ENCODE measurements at places on chromosomes 16 and 17.

GRCh38 chr17:81337476-81337879, 42.4 kb upstream of the SLC38A10 start:
- no peak for DNase-seq

DNA sequence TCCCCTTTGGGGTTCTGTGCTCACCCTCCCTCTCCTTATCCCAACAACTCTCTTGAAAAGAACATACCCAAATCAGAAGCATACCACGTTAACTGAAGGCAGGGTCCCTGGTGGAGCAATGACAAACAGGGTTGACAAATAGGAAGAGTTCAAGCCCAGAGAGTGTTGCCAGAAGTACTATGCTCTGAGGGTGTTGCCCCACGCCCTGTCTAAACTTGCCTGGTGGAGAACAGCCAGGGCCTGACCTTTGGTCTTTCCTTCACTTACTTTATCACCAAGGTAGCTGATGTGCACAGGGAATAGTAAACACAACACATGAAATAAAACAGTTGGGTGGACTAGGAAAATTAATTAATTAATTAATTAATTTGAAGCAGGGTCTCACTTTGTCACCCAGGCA, 23.3 kb downstream of the ZNF75A start:
- no peak for DNase-seq

DNA sequence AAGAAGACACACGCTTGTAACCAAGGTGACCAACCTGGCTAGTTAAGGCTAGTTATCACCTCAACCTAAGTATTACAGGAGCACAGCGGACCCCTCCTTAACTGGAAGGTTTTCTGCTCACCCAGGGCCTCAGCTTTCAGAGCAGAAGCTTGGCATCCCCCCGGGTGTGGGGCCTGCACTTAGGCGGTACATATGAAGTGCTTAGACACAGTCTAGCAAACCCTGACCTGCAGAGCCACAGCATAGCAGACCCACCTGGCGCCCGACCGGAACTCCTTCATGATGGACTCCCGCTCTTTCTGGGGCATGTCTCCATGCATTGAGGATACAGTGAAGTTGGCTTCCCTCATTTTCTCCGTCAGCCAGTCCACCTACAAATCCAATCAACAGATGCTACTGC, 9.8 kb downstream of the EIF4A3 start:
- DNase-seq: no peak

- DNase-seq: no peak
These were observed 75.6 kb downstream of the ABR start for GRCh38 chr17:1104222-1104621.

GRCh38 chr17:79006794-79007503, 2.6 kb downstream of the CANT1 start:
- DNase-seq: no peak

DNA sequence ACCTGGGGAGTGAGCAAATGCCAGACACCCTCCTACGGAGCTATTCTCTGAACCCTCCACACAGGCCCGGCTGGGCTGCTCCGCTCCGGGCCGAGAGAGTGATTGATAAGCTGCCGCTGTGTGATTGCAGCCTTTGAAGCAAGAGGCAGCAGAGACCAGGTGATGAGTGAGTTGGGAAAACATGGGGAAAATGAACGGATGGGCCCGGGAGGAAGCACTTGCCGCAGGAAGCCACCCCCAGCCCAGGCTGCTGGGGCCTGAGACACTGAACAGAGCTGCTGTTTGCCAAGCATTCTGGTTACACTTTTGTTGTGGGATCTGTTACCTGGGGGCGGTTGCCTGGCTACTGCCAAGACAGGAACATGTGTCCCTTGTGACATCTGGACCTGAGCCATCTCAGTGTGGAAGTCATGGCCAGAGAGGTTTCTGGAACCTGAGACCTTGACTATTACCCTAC, 46.4 kb upstream of the KLHDC4 start:
- DNase-seq: no peak

GRCh38 chr16:89408315-89408714, 82.0 kb downstream of the ANKRD11 start:
- no peak for DNase-seq

DNA sequence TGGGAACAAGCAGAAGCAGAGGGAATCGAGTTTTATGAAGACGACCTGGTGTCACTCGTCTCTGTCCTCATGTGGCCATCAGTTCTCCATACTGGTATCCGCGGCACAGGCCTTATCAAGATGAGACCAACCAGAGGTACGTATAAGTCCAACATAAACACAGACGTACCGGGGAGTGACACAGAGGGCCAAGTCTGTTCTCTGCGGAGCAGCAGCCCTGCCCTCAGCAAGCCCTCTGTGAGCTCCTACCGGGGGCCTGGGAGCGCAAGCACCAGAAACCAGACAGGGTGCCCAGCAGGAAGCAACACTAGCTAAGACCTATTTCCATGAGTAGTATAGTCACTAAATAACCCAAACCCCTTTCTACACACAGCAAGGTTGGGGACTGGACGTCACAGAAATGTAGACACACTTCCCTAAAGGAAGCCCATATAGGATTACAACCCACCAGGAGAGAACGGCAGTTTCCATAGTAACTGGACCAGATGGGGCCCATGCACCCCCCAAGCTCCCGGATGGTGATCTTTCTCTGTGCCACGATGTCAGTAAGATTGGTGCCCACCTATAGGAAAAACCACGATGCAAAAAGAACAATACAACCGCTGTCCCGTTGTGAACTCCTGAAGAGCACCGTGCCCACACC, 911 bp downstream of the ARL16 start:
- no peak for DNase-seq

- DNase-seq: no peak
These were observed 22.3 kb downstream of the FOXN1 start for GRCh38 chr17:28528327-28529012.

- DNase-seq: no peak
These were observed 32.7 kb downstream of the LITAF start for GRCh38 chr16:11554053-11554452.

DNA sequence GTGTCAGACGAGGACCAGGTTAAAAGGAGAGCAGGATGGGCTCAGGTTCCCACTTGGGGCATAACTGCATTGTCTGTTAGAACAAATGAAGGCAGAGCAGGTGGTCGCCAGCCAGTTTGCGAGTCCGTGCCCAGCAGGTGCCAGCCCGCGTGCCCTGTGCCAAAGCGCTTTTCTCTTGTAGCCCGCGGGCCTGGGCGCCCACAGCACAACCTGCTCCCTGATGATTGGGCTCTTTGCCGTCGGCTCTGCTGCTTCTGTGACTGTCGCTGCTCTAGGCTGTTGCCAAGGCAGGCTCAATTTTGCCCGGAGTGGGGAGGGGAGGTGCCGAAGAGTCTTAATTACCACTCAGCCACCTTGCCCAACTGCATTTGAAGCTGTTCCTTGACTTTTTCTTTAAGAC, 21.1 kb downstream of the KNOP1 start:
- DNase-seq: no peak

GRCh38 chr17:76810956-76811355, 57.2 kb upstream of the MGAT5B start:
- DNase-seq: no peak

- DNase-seq: no peak
These were observed 69.6 kb downstream of the N4BP1 start for GRCh38 chr16:48540222-48540900.

DNA sequence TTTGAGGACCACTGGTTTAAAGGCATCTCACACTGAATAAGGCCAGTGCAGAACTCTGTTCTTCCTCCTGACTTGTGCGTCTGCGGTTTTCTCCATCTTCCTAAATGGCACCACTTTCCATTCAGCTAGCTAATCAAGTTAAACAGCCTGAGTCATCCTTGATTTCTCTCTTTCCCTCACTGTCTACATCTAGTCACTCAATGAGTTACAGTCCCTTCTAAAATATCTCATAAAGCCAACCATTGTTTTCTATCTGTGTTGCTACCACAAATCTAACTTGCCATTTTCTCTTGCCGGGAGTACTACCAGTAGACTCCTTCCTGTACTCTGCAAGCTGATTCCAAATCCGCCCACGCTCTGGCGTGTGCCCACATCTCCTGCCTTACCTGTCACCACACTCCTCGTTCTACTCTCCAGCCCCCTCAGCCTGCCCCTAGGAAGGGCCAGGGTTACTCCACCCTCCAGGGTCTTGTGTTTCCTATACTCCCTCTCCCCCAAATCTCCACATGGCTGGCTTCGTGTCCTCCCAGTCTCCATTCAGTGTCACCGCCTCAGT, 324.5 kb downstream of the SNX29 start:
- DNase-seq: no peak

DNA sequence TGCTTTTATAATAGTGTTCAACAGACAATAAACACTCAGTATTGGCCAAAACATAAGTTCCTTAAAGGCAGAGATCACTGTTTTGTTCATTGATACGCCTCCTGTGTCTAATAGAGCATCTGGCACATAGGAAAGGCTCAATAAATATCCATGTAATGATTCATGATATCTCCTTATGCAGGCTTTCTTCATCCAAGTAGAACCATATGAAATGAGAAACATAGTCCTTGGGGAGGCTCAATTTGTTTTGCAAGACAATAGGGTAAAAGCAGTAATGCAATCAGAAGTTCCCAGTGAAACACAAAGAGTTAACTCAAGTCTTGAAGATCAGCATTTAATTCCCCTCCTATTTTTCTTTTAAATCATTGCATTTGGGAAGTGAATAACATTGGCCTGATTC, 16.4 kb downstream of the CDH8 start:
- no peak for DNase-seq

DNA sequence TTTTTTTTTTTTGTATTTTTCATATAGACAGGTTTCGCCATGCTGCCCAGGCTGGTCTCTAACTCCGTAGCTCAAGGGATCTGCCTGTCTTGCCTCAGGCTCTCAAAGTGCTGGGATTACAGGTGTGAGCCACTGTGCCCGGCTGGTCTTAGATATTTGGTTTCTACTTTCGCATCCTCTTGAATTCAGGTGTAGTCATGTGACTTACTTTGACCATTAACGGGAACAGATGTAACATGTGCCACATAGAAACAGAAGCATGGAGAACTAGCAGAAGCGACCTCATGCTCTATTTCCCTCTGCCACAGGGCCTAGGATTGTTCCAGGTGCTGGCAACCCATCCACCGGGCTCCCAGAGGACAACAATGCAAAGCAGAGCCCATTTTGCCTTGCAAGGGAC, 166.6 kb downstream of the CYLD start:
- no peak for DNase-seq

GRCh38 chr16:2147981-2148671, at the start of gene RAB26:
RAB26 (plus strand) TSS chr16:2148625; CDS start chr16:2148784, 159 bp downstream.
- no peak for DNase-seq

GRCh38 chr17:66413559-66414520, 111.4 kb downstream of the PRKCA start:
- DNase-seq: no peak

- no peak for DNase-seq
These were observed 88.2 kb upstream of the CORO6 start for GRCh38 chr17:29710891-29711418.

DNA sequence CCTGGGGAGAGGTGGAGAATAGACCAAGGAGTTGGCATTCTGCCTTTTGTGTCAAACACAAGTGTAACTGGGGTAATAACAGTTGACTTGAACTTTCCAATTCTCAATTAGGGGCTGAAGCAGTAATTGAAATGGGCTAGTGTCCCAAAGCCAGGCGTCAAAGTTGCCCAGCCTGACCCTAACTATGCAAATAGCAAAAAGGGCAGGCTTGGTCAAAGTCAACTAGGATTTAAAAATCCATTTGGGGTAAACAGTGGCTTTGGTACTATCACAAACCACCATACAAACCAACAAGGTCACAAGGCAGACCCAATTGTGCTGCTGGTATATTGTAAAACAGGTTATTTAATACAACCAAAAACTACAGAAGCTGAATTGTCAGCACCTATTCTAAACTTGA, 18.0 kb downstream of the NFE2L1 start:
- DNase-seq: no peak

DNA sequence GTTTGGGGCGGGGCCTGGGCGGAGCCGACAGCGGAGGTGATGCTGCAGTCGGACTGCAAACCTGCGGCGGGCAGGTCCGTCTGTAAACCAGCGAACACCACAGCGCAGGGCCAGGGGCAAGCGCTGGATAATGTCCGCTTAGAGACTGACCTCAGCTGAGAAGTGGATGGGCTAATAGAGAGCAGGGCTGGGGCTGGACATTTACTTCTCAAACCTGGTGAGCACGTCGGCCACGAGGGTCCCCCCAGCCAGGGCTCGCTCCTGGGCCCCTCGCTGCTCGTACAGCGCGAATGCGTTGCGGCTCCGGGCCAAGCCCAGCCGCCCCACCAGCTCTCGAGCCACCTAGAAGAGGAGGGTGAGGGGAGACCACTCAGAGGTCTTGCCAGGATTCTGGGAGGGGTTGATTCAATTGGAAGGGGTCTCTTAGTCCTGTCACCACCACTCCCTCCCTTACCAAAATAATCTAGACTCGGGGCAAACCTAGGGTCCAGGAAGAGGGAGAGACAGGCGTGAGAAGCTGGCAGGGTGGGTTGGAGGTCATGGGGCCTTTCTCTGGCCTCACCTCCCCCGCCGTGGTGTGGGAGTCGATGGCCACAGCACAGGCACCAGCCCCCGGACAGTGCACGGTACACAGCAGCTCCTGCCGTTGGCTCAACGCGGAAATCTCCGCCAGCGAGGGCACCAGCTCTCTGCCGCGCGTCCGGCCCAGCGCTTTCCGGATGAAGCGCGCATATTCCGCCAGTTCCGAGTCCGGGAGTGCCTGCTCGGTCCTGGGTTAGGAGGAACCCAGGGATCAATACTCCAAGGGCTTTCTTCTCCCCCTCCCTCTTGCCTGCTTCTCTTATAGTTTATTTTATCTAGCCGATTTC, 5.8 kb downstream of the PLEKHH3 start:
- no peak for DNase-seq
